ENCODE measurements at places on chromosomes 3 and 15.

GRCh38 chr15:93941697-93942096 lies 289.7 kb upstream of the MCTP2 start:
- DNase-seq: no peak

GRCh38 chr3:21100656-21101359 lies 650.2 kb downstream of the ZNF385D start:
- DNase-seq: no peak

GRCh38 chr3:106635271-106635670 lies 742.0 kb upstream of the CCDC54 start:
- DNase-seq: no peak

DNA sequence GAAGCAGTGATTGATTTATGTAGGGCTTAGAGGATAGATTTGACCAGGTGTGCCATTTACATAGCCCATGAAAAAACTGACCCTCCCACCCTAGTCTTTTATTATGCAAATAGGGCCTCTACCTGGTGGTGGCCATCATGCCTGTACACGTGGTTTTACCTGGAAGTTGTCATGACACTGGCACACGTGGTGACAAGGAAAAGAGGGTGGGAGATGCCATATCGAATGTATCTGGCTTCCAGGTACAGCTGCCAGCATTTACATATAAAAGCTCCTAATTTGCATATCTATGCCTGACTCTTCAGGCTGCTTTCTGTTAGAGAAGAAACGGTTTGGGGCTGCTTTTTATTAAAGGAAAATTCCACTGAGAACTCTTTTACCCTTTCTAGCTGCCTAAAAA lies 35.0 kb upstream of the DNAJC13 start:
- DNase-seq: no peak

GRCh38 chr3:169822983-169823382 lies 10.3 kb upstream of the LRRC34 start:
- DNase-seq: no peak

GRCh38 chr15:68431792-68432401 lies at the start of gene ITGA11:
Gene ITGA11, minus strand, starts transcription at chr15:68432163. Its CDS starts 97 bp downstream, at chr15:68432066.
- no peak for DNase-seq

DNA sequence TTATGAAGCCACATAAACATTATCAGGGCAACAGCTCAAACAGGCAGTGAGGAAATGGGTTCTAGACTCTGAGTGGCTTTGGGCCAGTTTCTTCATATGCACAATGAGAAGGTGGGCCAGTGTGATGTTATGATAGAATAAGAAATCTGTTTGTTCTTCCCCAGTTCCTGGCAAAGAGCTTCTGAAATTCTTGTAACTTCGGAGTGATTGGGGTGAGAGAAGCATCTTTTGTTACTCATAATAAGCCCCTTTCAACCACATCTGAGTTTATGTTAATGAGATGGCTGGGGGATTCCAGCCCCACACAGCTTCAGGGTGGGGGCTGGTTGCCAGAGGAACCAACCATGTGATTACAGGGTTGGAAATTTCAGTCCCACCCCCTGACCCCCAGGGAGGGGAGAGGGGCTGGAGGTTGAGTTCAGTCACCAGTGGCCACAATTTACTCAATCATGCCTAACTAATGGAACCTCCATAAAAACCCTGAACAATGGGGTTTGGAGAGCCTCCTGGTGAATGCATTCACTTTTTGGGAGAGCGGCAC lies 57.0 kb upstream of the FRMD4B start:
- DNase-seq: no peak

- no peak for DNase-seq
Measured at GRCh38 chr3:38397320-38397719, 50.7 kb downstream of the XYLB start.

- DNase-seq: peak; percentile 2
Measured at GRCh38 chr3:124591699-124592098, 138.6 kb upstream of the UMPS start.

GRCh38 chr15:95556225-95556624 lies 774.3 kb upstream of the NR2F2 start:
- no peak for DNase-seq

GRCh38 chr3:111588527-111588926 lies 6.6 kb downstream of the ZBED2 start:
- DNase-seq: no peak

DNA sequence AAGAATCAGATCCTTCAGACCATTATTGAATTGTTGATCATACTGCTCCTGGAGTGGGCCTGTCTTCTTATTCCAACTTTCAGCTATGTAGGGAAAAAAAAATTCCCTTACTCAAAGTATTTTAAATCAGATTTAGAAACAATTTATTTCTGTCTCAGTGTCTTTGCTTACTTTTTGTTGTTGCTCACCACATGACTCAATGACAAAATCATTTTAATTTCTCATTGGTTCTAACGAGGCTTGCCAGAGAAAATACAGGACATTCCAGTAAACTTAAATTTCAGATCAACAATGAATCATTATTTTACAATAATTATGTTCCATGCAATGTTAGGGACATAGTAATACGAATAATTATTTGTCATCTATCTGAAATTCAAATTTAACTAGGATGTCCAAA lies 748.5 kb upstream of the CBLB start:
- DNase-seq: no peak

DNA sequence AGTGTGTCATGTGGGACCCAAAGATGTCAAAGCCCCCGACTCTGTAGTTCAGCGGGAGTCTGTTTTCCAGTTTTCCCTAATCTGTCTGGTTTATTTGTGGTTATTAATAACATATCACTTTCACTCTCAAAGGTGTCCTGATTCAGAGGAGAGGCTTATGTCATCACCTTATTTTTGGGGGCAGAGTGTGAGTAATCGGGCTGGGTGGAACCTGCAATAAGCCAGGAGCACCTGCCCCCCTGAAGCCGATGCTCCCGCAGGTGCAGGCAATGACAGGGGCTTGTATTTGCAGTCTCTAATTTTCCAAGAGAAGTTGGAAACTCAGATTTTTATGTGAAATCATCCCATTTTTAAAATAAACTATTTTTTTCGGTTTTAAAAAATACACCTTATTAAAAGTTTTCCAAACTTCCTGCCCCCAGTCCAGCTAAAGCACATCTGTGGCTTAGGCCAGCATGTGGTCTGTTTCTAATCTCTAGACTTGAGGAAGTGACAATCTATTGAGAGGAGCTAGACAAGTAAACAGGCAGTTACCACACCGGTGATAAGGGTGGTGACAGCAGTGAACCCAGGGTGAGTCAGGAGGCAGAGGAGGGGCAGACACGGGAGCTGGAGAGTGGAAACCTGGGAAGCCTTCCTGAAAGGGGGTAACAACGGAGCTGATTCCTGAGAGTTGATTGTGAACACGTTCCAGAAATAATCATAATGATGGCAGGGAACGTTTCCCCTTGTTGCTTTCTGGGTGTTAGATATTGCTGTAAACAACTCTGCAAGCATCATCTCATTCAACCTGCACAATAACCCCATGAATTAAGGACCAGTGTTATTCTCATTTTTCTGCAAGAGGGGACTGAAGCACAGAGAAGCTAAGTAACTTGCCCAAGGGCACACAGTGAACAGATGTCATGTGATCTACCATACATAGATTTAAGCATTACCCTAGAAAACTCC lies 37.2 kb downstream of the BHLHE40 start:
- DNase-seq: peak; percentile 83

- DNase-seq: no peak
Measured at GRCh38 chr15:65336493-65337435, 32.3 kb downstream of the RNU5B-1 start.

GRCh38 chr3:13051066-13051465 lies 22.2 kb downstream of the IQSEC1 start:
- DNase-seq: no peak

DNA sequence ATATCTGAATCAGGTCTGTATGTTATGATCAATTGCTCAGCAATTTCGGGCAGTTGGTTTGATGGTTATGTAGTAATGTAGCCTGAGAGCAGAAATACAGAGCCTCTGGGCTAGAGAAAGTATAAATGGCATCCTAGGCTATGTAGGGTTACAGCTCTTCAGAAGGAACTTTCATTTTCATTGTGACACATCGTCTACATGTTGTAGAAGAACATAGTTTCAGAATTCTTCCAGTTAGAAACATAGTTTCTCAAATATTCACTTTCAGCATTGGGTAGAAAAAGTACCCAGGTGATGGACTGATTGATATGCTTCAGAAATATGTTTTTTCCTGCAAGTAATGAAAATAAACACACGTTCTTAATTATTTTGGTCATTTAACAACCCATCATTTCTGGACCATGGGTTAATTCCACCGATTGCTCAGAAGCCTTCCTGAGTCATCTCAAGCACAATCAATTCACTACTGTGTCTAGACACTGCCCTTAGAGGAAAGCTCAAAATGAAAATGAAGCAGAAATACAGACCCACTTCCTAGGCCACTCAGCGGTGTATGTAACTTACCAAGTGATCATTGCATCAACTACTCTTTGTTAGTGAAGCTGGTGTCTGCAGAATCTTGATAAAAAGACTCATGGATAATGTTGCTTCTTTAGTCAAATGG lies 88.8 kb upstream of the TSEN2 start:
- DNase-seq: no peak

- DNase-seq: no peak
Measured at GRCh38 chr3:152276681-152277080, 8.0 kb downstream of the MBNL1 start.

- no peak for DNase-seq
Measured at GRCh38 chr3:103785537-103785936, 1350.7 kb downstream of the ZPLD1 start.

DNA sequence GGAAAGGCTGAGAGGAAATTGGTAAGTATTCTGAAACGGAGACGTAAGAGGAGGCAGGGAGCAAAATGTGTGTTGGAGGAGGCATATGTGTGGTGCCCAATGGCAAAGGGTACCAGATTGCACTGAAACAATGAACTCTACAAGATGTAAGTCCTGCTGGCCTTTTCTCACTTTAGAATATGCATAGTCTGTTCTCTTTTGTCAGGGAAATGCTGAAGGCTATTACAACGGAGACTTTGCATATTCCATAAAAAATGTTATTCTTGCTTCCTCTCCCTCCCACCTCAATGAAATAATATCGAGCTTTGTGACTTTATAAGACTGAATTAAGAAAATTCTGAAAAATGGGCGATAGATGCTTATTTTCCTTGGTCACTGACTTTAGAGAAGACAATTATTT lies 85.9 kb downstream of the PEX5L start:
- DNase-seq: no peak

DNA sequence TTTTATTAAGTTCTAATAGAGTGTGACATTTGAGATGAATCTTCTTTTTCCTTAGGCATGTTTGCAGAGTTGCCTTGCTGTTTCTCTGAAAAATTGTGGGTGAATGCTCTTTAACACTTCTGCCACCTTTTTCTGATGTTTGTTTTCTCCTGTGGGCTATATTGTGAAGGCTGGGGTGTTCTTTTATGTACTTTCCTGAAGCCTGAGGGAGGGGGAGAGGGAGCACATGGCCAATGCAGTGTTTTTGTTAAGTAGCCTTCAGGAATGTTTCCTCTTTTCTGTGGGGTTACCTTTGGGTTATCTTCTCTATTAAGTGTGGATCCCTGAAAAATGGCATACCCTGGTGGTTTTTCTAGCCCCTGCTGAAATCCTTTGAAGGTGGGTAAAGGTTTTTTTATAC lies 50.2 kb downstream of the CMC1 start:
- no peak for DNase-seq

DNA sequence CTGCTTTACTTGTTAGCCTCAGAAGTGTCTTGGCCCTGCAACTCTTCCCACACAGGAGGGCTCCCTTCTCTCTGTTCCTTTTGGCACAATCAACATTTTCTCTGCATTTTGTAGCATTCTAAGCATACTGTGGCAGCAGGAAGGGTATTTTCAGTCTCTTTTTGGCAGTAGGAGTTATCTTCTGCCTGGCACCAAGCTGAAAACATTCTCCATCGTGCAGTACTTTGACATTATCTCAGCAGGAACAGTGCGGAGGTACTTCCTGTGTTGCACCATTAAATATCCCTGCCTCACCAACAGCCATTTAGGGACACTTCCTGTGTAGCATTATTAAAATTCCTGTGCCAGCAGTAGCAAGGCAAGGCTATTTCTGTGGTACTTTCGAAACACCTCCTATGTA lies 233.2 kb upstream of the SEMA6D start:
- no peak for DNase-seq

GRCh38 chr15:32704395-32704981 lies 13.3 kb upstream of the GREM1 start:
- DNase-seq: no peak

DNA sequence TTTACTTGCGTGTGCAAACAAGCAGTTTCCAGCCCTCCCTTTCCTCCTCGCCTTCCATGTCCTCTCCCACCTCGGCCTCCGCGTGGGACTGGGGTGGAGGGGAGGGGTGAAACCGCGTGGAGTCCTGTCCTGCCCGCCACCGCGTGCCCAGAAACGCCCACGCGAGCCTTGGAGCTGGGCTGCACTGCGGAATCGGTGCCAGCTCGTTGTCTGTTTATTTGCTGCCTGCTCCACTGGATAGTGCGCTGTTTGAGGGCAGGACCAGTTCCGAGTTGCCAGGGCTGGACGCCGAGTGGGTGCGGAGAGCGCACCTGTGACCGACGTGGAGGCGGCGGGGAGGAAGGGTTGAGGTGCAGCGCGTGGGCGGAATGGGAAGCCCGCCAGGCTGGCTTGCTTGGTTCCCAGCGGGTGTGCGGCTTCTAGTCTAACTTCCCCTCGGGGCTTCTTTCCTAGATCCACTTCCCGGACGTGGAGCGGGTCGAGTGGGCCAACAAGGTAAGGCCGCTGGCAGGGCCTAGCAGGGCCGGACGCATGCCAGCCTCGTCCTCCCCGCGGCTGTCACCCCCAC lies 17.3 kb downstream of the ESYT3 start:
- no peak for DNase-seq

DNA sequence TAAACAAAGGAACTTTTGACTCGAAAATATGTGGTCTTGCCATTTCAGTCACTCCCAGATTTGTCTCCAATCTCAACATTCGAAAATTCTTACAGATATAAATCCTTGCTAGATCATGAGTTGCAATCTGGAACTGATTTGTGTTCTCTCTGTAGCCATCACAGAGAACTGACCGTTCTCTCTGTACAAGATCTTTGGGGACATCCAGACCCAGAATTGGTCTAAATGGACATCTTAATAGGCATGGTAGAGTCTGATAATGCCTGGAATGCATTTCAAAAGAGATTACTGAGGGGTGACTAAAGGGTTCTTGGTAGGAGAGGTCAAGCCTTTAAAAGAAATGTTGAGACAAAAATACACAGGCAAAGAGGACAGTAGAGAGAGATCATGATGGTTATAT lies 7.2 kb upstream of the MEF2A start:
- DNase-seq: no peak

GRCh38 chr3:75012791-75013331 lies 398.4 kb upstream of the CNTN3 start:
- DNase-seq: no peak

GRCh38 chr3:58524326-58524888 lies 12.6 kb downstream of the ACOX2 start:
- DNase-seq: no peak

GRCh38 chr3:146550070-146550615 lies 5.7 kb upstream of the PLSCR1 start:
- no peak for DNase-seq

Data from GF-D8 (cell line).